Tracheal epithelial cell (primary cell): ENCODE measurements at places on chromosomes 7 and 10. TPM values are rescaled to one million over a fixed set of nuclear protein-coding genes. Genes with fewer than 3 reads are reported as not detected.

CTNNA3 gene
- under 0.01 TPM in 1 of 2 replicates, not detected in the other for total RNA-seq

POU6F2 gene
- total RNA-seq = not detected in 2 replicates

FAM25C gene
- not detected in 2 replicates for total RNA-seq

UCMA gene
- total RNA-seq = not detected in 2 replicates

VWDE gene
- 1.9 and 3.6 TPM in 2 replicates for total RNA-seq

AKR1C8 gene
- total RNA-seq = not detected in 2 replicates
